ENCODE measurements at places on chromosomes 5 and 9.

GRCh38 chr5:84437673-84438315 lies 53.1 kb upstream of the EDIL3 start:
- DNase-seq: peak; percentile 5

- no peak for DNase-seq
These were observed 47.6 kb downstream of the GGTA1 start for GRCh38 chr9:121452085-121452484.

- no peak for DNase-seq
These were observed 2362.5 kb upstream of the WWC1 start for GRCh38 chr5:165928971-165929370.

- no peak for DNase-seq
These were observed 41.7 kb downstream of the PALM2AKAP2 start for GRCh38 chr9:109821711-109822110.

GRCh38 chr5:68884144-68884754 lies 209.6 kb upstream of the SLC30A5 start:
- no peak for DNase-seq

GRCh38 chr9:91898451-91899218 lies 51.4 kb downstream of the ROR2 start:
- DNase-seq: no peak

DNA sequence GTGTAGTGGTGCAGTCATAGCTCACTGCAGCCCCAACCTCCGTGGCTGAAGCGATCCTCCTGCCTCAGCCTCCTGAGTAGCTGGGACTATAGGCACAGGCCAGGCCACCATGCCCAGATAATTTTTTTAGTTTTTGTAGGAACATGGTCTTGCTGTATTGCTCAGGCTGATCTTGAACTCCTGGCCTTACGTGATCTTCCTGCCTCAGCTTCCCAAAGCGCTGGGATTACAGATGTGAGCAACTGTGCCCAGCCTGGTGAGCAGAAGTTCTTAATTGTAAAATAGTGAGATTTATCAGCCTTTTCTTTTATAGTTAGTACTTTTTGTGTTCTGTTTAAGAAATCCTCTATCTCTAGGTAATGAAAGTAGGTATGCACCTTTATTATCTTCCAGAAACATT lies 42.5 kb downstream of the NUP214 start:
- no peak for DNase-seq

DNA sequence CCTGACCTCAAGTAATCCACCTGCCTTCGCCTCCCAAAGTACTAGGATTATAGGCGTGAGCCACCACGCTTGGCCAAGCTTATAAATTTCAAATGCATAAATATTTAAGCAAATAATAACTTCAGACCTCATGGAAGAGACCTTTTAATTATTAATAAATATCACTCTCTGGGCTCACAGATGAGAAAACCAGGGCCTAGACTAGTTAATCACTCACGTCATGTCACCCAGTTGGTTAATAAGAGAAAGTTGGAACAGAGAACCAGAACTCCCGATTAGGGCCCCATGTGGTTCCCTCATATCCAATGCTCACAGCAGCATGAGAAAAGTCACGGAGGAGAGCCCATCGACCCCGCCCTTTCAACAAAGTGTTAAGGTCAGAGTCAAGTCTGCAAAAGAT lies 79.3 kb downstream of the EPB41L4A start:
- no peak for DNase-seq

- DNase-seq: no peak
These were observed 26.1 kb downstream of the SMIM32 start for GRCh38 chr5:136166909-136167308.

GRCh38 chr5:10913841-10914240 lies 152.8 kb upstream of the DAP start:
- DNase-seq: peak; percentile 96

- DNase-seq: no peak
These were observed 13.8 kb upstream of the NKD2 start for GRCh38 chr5:994821-995220.

- DNase-seq: no peak
These were observed 129.0 kb downstream of the SREK1 start for GRCh38 chr5:66273121-66273520.

DNA sequence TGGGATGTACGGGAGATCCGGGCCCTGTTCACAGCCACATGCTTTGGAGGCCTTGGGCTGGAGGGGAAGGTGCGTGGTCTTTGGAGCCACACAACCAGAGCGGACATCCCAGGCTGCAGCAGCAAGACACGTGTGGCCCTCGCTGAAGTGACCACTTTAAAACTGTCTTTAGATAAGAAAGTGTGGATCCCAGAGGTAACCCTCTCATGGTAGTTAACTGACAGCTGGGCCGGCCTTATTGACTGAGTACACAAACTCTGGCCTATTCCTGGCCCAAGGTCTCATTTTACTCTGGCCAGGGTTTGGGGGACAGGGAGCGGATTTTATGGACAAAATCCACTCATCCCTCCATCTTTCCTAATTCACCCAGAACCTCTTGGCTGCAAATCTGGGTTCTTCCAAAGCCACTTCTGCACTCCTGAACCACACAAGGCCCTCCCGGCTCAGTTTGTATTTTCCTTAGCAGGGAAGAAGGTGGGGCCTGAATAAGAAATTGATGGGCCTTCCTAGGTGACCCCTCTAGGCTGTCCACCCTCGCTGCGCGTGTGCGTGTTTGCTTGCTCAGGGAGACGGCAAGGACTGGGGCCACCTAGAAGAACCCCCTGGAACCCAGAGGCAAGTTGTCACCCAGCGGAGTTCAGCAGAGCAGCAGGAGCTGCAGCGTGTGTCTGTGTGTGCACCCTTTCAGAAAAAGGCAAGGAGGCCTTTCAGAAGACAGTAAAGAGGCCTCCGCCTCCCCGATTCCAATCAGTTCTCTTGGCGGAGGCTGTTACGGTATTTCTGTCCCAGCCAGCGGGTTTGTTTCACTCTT lies 73.3 kb upstream of the ORM1 start:
- no peak for DNase-seq

DNA sequence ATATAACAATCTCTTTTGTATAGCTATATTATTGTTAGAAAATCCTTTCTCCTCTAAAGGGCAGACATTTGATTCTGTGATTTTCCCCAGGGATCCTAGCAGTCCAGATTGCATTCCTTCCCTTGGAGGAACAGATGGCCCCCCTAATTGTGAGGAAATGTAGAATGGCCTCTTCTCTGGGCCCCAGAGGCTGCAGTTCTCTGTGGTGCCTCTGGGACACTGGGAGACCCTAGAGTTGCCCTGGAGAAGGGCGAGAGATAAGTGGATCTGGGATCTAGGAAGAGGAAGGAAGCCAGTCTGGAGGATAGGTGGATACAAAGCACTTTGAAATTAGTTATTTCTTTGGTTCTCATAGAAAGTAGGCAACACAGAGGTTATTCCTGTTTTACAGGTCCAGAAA lies 1.9 kb upstream of the HINT2 start:
- no peak for DNase-seq

GRCh38 chr9:14180093-14180959 lies 133.6 kb downstream of the NFIB start:
- no peak for DNase-seq
